ENCODE measurements at places on chromosomes 6 and 20. TPM values are rescaled to one million over a fixed set of nuclear protein-coding genes. Genes with fewer than 3 reads are reported as not detected.

The ATP6V1G2 gene
- 0.51 TPM for total RNA-seq

The SNAI1 gene
- total RNA-seq: 1.5 TPM

The UBR2 gene
- 37.6 TPM for total RNA-seq

The SFT2D1 gene
- 31.8 TPM for total RNA-seq

The CTCFL gene
- total RNA-seq: not detected

The TNXB gene
- total RNA-seq: 4.6 TPM

The C6orf52 gene
- not detected for total RNA-seq

The CD24 gene
- total RNA-seq: 21.6 TPM

The HDGFL1 gene
- total RNA-seq: not detected

The NT5E gene
- total RNA-seq: 96.7 TPM

The POPDC3 gene
- total RNA-seq: not detected

The WFDC5 gene
- not detected for total RNA-seq

The OTOR gene
- total RNA-seq: not detected

The OPN5 gene
- total RNA-seq: not detected

The ABT1 gene
- total RNA-seq: 18.7 TPM

The PROKR2 gene
- not detected for total RNA-seq

The EEF1A2 gene
- total RNA-seq: 5.0 TPM

The TAGAP gene
- not detected for total RNA-seq

The TCP11 gene
- 0.28 TPM for total RNA-seq

The SCRT2 gene
- not detected for total RNA-seq

The PXDC1 gene
- total RNA-seq: 61.5 TPM

The CGAS gene
- total RNA-seq: 8.7 TPM

The ADGRF5 gene
- 140 TPM for total RNA-seq

The COL9A3 gene
- total RNA-seq: 1.9 TPM

The GNAS-AS1 gene
- not detected for total RNA-seq

The EPPIN gene
- not detected for total RNA-seq

The ADISSP gene
- 12.1 TPM for total RNA-seq

The AVP gene
- not detected for total RNA-seq

The TRIM15 gene
- not detected for total RNA-seq

The ZNF311 gene
- 0.17 TPM for total RNA-seq

The BCAS1 gene
- total RNA-seq: not detected

The PERP gene
- 24.8 TPM for total RNA-seq

The CLVS2 gene
- total RNA-seq: not detected

The TRIM31 gene
- total RNA-seq: not detected

The TMEM170B gene
- total RNA-seq: 2.4 TPM

The MYMX gene
- 0.23 TPM for total RNA-seq

The CCN5 gene
- not detected for total RNA-seq

The MRAP2 gene
- total RNA-seq: 3.1 TPM

The TSPYL4 gene
- 10.6 TPM for total RNA-seq

The CEP85L gene
- total RNA-seq: 14.7 TPM

The LY86 gene
- not detected for total RNA-seq

The SLC2A10 gene
- 16.0 TPM for total RNA-seq

The FAXC gene
- 0.34 TPM for total RNA-seq

The FGD2 gene
- total RNA-seq: not detected

The SLC52A3 gene
- not detected for total RNA-seq

Data from dermis blood vessel endothelial cell (primary cell).